ENCODE measurements at places on chromosomes 13 and 19.

- DNase-seq = no peak
These were observed 912 bp upstream of the TUBA3C start for GRCh38 chr13:19182536-19182935.

DNA sequence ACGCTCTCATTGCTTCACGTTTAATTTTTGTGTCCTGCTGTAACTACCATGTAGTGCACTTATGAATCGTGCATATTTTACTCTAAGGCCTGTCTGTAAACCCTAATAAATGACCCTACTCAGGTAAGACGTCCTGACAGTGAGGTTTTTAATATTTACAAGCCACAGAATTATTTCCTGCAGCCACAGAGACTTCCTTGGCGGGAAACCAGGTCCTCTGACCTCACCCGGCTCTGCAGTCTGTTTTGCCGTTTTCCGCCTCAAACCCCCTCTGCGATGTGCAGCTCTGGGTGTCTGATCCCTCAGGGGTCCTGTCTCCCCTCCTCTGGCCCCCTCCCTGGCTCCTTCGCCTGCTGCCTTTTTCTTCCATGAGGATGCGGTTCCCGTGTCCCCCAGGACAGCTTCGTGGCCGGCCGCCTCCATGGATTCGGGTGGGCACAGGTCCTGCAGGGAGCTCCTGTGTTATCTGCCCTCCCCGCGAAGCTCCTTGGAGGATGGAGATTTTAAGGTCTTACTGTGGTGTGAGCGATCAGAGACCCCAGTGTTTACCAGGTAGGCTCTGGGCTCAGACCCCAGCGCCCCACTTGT, 66.3 kb downstream of the MCF2L start:
- no peak for DNase-seq

- no peak for DNase-seq
These were observed 10.1 kb upstream of the C2CD4C start for GRCh38 chr19:418761-419671.

- no peak for DNase-seq
These were observed 109.5 kb downstream of the PDS5B start for GRCh38 chr13:32695602-32696250.

GRCh38 chr13:70104481-70104880, 3.1 kb upstream of the ATXN8OS start:
- DNase-seq = no peak

GRCh38 chr19:57171551-57172081, 4.3 kb upstream of the DUXA start:
- peak; percentile 66 for DNase-seq

DNA sequence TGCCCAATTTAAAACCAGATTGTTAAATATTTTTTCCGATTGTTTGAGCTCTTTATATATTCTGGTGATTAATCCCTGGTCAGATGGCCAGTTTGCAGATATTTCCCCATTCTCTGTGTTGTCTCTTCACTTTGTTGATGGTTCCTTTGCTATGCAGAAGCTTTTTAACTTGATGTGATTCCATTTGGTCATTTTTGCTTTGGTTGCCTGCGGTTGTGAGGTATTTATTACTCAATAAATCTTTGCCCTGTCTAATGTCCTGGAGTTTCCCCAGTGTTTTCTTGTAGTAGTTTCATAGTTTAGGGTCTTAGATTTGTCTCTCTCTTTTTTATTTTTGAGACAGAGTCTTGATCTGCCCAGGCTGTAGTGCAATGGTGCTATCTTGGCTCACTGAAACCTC, 23.8 kb upstream of the LMO7 start:
- no peak for DNase-seq

- no peak for DNase-seq
These were observed 1196.2 kb downstream of the PCDH9 start for GRCh38 chr13:66033924-66034323.

- DNase-seq = no peak
These were observed 24.4 kb upstream of the GPR18 start for GRCh38 chr13:99282264-99283231.

- no peak for DNase-seq
These were observed 183.4 kb upstream of the RFC3 start for GRCh38 chr13:33634546-33634982.

DNA sequence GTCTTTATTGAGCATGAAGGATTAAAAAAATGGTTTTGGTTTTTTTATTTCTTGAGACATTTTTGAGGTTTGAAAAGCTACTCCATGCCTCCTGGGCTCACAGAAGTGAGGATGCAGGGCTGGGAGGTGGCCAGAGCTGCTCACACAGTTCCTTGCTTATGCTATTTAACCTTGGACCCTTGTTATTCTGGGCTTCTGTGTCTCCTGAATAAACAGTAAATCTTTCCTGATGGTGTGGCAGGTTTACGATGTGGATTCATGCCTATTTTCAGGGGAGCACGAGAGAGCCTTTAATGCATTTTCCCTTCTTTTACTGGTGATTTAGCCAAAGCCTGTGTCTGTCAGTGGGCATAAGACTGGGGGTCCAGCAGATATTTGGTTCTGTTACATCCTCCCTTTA, 34.3 kb upstream of the PCDH8 start:
- no peak for DNase-seq

DNA sequence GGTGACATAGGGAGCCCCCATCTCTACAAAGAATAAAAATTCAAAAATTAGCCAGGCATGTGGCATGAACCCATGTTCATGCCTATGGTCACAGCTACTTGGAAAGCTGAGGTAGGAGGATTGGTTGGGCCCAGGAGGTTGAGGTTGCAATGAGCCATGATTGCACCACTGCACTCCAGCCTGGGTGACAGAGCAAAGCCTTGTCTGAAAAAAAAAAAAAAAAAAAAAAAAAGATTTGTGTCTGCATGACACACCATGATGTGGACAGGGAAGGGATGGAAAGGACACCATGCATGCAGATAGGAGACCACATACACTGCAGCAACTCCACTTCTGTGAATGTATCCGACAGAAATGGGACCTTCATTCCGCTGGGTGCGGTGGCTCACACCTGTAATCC, 34.0 kb upstream of the HOMER3 start:
- DNase-seq = no peak

GRCh38 chr13:24307211-24308067, 1.9 kb upstream of the C1QTNF9 start:
- DNase-seq = no peak

DNA sequence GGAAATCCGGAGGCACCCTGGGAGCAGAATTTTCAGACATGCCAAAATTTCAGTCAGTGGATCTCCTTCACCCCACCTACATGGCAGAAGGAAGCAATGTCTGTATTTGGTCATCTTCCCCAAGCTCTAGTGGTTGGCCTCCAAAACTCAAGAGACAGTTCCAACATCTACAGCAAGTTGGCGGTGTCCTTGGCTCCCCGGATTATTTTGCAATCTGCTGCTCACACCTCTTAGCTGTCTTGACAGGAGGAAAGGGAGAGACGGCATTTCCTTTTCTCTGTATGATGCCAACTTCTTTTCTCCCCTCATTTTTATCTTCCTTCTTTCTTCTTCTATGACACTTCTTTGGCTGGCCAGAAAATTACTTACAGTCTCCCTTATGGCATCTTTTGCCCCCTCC, 159.9 kb downstream of the SUCLA2 start:
- DNase-seq = no peak

- DNase-seq = no peak
These were observed 3.8 kb downstream of the BLVRB start for GRCh38 chr19:40461669-40462221.
